ENCODE measurements at places on chromosomes 7 and 10.

DNA sequence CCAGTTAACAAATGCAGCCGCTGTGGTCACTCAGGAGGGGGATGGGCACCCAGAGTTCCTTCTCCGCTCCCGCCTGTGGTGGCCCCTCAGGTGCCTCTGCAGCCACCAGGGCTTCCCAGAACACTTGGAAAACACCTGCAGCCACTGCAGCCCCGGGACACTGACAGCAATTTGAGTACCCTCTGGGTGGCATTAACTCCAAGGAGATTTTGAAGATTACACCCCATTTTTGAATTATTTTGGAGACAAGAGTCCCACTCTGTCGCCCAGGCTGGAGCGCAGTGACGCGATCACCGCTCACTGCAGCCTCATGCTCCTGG lies 32.2 kb downstream of the IL15RA start:
- DNase-seq, result no peak

GRCh38 chr7:135169141-135169963 lies 1.2 kb downstream of the CYREN start:
- DNase-seq, result peak; percentile 55

GRCh38 chr7:50306494-50307367 lies 2.2 kb downstream of the IKZF1 start:
- DNase-seq, result no peak

DNA sequence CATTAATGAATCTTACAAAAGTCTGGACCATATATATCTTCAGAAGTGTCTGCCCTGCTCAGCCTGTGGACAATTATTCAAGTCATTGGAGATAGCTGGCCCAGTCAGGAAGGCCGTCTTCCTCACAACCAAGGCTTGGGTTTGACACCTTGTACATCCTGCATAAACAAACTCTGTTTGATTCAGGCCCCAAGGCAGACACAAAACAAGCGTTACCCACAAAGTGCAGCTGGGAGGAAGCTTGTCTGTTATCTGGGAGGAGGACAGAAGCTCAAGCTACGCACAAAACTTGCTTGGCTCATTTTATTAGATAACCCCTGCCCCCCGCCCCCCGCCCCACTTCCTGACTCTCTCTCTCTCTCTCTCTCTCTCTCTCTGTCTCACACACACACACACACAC lies 166.9 kb upstream of the WDR11 start:
- no peak for DNase-seq

DNA sequence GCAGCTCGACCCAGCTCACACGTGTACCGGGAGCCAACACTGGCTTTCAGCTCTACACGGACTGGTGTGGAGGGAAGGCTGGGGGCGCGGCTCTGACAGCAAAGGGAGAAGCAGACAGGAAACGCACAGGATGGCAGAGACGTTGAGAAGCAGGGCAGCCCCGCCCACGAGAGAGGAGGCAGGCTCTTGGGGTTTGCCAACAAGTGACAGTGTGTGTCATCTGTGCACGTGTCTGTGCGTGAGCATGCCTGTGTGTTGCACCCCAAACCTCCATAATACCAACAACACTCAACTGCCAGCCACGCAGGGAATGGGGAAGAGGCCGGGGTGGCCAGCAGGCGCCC lies 64.4 kb upstream of the PDGFA start:
- DNase-seq, result peak; percentile 87

DNA sequence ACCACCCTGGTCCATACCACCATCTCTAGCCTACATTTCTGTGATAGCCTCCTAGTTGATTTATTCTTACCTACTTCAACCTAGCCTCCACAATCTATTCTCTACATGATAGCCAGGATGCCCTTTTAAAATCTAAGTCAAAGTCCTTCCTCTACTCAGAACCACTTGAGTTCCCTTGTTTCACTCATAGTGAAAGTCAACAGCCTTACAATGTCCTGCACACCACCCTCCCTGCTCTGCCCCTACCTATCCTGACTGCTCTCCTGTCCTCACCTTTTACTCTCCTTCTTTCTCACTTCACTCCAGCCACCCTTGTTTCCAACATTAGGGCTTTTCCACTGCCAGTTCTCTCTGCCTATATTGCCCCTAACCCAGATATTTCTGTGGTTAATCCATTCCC lies 146.7 kb downstream of the GRM3 start:
- DNase-seq, result no peak

DNA sequence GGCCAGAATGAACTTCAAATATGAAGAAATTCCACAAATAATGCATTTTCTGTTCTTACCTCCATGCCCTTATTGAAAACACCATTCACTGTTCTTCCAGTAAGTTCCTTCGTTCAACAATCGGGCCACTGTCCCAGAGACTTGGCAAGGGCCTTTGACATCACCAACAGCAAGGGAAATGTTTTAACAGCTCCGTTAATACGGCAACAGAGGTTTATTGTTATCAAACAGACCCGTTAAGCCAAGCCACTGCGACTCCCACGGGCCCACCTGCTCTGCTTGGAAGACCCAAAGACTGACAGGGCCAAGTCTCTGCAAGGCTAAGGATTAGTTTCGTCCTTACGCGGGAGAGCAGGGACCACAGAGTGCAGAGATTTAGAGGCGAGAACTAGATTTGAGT lies 43.4 kb upstream of the LYZL1 start:
- DNase-seq, result no peak

DNA sequence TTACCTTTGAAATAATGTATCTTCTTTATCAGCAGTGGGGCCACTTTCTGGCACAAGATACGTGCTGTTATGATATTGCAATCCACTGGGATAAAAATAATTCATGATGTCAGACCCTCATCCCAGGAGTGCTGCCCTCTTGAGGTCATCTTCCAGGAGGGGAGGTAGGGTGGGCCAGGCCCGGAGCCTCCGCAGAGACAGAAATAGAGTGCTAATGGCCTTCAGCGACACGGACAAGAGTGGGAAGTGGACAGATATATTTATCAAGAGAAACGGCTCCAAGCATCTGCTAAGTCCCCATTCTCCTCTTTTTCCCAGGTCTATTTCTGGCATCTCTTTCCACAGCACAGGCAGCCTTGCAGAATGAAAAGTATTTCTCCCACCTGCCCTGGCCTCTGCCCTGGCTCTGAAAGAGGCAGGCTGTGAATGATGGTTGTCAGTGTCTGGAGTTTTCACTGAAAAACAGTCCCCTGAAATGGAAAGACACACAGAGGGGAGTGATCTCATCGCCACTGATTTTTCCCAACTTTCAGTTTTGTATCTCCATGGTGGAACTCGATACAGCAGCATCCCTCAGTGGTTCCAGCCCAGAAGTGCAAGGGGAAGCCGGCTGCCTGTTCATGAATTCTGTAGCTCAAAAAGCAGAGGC lies 251.7 kb upstream of the MYO3A start:
- DNase-seq, result no peak

DNA sequence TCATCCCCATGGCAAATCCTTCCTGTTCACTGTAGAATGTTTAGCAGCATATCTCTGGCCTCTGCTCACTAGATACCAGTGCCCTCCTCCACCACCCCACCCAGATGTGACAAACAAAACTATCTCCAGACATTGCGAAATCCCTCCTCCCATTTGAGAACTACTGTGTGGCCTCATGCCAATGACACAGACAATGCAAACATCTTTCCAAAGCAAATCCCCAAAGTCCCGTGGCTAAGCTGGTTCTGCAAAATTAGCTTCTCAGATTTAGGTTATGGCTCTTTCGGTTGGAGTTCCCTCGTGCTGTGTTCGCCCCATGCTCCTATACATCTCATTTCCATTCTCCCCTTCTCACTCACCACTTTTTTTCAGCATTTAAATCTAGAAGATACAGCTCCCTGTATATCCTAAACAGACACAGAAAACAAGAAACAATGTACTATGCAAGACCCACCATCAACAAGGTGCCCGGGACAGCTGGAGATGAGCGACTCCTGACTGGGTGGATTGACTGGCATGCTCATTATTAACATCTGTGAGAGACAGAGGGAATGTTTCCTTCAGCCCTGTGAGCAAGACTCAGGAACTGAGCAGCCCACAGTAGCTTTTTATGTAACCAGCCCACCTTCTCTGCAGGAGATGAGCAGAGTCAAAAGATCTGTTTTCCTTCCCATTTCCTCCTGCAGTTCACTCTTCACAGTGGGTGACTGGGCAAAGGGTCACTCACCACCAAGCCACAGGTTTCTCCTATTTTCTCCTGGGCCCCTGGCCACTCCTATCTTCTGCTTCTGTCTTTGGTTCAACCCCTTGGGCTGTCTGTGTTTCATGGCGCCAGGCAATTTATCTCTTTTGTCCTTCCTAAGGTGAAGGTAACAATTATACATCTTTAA lies 225.7 kb upstream of the AOAH start:
- DNase-seq, result no peak

DNA sequence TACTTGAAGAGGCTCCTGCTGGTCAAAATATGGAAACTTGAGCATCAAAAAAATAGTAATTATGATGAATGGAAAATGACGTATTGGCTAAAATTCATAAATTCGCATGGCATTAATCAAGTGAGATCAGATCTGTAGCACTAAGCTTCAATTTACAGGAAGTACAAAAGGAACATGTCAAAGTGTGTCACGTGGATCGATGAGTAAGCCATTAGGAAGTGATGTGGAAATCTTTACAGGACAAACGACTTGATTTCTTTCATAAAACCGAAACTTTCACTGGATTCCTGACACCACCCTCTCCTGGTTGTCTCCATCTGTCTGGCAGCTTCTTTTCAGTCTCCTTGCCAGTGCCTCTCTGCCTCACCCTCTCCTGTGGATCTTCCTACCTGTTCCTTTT lies 25.8 kb downstream of the AKR1C8 start:
- DNase-seq, result no peak

DNA sequence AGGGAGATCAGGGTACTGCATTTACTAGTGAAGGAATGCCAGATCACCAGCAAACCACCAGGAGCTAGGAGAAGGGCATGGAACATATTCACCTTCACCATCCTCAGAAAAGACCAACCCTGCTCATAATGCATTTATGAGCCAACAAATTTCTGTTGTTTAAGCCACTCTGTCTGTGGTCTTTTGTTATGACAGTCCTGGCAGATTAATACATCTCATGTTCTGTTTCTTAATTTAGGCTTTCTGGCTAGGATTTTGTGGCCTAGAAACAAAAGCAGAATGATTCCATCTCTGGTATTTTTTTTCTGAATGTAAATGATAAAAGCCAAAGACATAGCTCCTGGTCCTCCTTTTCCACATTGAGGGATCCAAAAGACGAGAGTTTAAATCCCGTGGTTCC lies 797.9 kb downstream of the TYW1 start:
- DNase-seq, result no peak

- DNase-seq, result no peak
These were observed 113.6 kb upstream of the RET start for GRCh38 chr10:42963312-42963711.

- DNase-seq, result no peak
These were observed 50.4 kb downstream of the CALML3 start for GRCh38 chr10:5575144-5575481.

DNA sequence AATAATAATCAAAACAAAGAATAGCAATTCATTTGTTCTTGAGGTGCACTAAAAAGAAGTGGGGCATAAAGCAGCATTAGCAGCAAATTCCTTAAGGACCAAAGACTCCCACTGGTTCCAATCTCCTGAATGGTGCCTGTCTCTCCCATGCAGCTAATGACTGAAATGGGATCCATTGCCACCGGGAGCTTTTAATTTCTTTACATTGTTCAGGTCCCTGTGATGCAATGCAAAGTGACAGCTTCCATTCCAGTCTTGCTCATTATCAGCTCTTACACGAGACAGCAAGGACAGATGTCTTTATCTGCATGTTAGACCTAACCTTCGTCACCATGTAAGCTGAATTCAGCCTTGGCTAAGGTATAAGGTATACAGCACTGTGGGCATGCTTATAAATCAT lies 148.1 kb downstream of the POU6F2 start:
- DNase-seq, result no peak

- DNase-seq, result no peak
These were observed 134.1 kb downstream of the FZD1 start for GRCh38 chr7:91398341-91398740.

GRCh38 chr7:79673969-79674368 lies 220.5 kb upstream of the MAGI2 start:
- DNase-seq, result no peak

GRCh38 chr7:148914208-148914777 lies 30.2 kb upstream of the EZH2 start:
- DNase-seq, result peak; percentile 34

All from activated T-cell treated with anti-CD3 and anti-CD28 coated beads, Interleukin-2, amount 50 U/mL, for 1 hour (primary cell).